ENCODE measurements at places on chromosomes 5 and 9. TPM values are rescaled to one million over a fixed set of nuclear protein-coding genes. Genes with fewer than 3 reads are reported as not detected.

The HSPB3 gene
- not detected for total RNA-seq

The AHRR gene
- 3.0 TPM for total RNA-seq

The GPRIN1 gene
- 2.2 TPM for total RNA-seq

The GPSM1 gene
- 24.2 TPM for total RNA-seq

The CDC20B gene
- not detected for total RNA-seq

The ZSWIM6 gene
- total RNA-seq: 3.8 TPM
